CD4-positive, alpha-beta memory T cell (primary cell): ENCODE measurements at places on chromosomes 6 and 20.

DNA sequence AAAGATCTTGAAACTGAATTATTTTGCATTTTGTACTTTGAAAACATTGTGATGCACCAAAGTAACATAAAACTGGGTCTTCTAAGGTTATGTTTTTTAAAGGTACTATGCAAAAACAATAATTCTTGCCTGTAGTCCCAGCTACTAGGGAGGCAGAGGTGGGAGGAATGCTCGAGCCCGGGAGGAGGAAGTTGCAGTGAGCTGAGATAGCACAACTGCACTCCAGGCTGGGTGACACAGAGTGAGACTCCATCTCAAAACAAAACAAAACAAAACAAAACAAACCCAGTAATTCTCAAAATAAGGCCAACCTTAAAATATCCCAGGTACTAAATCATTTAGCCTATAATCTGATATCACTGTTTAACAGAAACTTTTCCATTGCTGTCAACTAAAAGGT is 269.6 kb downstream of the KHDC1L start:
- no peak for DNase-seq

DNA sequence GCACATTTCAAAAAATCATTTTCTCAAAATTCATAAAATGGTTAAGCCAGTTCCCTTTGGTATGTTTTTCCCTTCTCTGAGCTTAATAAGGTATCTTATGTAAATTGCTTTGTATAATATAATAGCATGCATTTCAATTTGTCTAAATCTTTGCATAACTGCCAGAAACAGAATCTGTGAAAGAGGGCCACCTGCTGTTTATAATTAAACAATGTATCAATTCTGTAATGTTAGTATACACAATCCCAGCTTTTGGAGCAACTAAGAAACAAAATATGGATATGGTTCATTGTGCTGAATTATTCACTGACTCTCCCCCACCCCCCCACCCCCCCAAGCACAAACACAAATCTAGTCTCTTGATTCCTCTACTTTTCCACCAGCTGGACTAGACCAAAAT is 54.8 kb downstream of the GPX5 start:
- DNase-seq = no peak

- no peak for DNase-seq
These were observed 158.7 kb downstream of the SLC24A3 start for GRCh38 chr20:19371112-19371511.

- no peak for DNase-seq
These were observed 108.8 kb downstream of the HUS1B start for GRCh38 chr6:548091-548490.

- DNase-seq = no peak
These were observed 9.1 kb downstream of the FILIP1 start for GRCh38 chr6:75484535-75484934.

DNA sequence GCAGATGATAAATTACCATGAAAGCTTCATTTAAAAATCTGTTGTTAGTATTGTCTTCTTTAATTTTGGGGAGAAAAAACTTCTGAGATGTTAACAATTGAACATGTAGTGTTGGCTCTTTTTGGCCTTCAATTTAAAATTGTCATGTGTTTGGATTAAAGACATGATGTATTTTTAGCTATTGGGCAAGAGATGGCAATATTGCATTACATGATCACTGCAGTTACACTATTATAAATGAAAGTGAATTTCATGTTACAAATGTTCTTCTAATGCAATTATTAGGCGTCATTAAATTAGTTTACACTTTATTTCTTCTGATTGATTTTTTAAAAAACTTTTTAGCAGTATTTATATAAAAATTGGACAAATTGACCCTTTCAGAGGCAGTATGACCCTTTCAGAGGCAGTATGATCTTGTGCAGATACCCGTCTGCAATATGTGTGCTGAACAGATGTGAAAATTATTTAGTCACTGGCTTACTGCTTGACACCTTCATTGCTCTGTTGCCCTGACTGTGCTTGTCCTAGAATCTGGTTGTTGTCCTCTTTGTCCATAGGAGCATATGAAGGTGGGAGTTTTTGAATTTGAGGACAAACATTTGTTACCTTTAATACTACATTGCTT is 25.8 kb downstream of the CDKAL1 start:
- DNase-seq = no peak

DNA sequence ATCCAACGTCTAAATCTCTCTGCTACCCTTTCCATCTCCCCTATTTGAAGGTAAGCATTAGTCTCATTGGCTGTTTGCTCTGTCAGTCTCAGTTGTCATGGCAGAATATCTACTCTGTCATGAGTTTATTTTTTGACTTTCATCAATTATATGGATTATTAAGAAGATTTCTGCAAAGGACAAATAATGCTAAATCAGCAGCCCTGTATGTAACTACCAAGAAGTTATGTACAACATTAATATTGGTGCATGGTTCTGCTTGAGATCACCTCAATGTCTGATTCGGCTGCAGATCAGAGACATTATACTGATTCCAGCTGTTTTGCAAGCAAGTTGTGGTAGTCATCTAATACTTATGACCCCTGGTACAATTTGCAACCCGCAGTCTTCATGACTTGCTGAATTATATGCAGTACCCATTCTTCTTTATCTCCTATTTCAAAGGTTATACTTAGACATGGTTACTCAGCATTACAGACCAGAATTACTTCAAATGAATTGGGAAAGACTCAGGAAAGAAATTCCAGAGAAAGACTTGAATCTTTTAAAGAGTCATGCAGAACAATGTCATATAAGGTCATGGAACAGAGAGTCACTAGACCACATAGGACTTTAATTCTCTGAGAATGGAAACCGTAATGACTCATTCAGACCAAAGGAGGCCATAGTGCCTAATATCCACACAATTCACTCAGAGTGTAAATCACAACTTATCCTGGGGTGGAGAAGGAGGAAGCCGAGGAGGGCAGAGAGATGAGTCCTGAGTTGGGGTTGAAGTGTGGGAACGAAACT is 201.4 kb downstream of the IBTK start:
- DNase-seq = no peak

DNA sequence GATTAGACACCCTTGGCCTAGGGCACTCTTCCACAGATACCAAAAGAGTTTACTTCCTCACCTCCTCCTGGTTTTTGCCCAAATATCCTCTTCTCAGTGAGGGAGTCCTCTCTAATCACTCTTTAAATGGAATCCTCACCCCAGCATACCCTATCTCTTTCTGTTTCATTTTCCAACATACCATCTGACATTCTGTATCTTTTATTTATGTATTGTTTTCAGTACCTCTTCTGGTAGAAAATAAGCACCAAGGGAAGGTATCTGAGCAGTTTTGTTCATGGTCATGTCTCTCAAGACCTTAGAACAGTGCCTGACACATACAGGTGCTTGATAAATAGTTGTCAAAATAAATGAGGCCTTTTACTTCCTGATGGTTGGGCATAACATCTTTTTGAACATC is 55.1 kb downstream of the KIAA0408 start:
- no peak for DNase-seq

- no peak for DNase-seq
These were observed 1.1 kb upstream of the SAMD5 start for GRCh38 chr6:147507162-147508041.

GRCh38 chr20:11012975-11013374 is 339.2 kb upstream of the JAG1 start:
- DNase-seq = no peak

GRCh38 chr6:165864925-165865324 is 201.9 kb upstream of the PDE10A start:
- no peak for DNase-seq
